ENCODE measurements at places on chromosomes 6 and 20.

- DNase-seq, result peak; percentile 12
Observed at GRCh38 chr6:151610326-151610725, 116.5 kb downstream of the CCDC170 start.

DNA sequence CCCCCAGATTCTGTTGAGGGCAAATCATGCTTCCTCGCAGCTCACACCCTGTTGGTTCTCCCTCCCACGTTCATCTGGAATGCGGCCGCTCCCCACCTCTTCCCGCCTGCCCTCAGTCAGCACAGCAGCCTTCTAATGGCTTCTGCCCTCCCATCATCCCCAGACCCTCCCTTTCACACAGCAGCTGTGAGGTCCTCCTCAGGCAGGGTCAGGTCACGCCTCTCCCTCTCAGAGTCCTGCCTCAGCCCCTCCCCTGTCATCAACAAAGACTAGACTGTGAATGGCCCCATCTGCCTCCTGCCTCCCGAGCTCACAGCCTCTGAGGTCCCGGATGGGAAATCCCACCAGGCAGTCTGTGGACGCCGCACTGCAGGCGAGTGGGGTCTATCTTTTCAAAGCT lies 7.9 kb upstream of the BHLHE23 start:
- DNase-seq, result no peak

- no peak for DNase-seq
Observed at GRCh38 chr6:35678021-35678654, 10.6 kb downstream of the FKBP5 start.

- peak; percentile 85 for DNase-seq
Observed at GRCh38 chr6:4460586-4461475, 315.4 kb upstream of the CDYL start.

- peak; percentile 62 for DNase-seq
Observed at GRCh38 chr20:10219452-10219791, 792 bp downstream of the SNAP25 start.

- peak; percentile 47 for DNase-seq
Observed at GRCh38 chr6:43129434-43130194, 41.5 kb upstream of the SRF start.

GRCh38 chr6:31715022-31715958 lies at the start of gene LY6G6D:
TSS of gene LY6G6D (plus strand) at chr6:31715348. CDS start at chr6:31715356, 8 bp downstream.
- DNase-seq, result no peak

- DNase-seq, result no peak
Observed at GRCh38 chr6:133682506-133683307, 206.2 kb upstream of the TCF21 start.

GRCh38 chr20:1368448-1369199 lies 24.2 kb downstream of the FKBP1A start:
- peak; percentile 52 for DNase-seq

DNA sequence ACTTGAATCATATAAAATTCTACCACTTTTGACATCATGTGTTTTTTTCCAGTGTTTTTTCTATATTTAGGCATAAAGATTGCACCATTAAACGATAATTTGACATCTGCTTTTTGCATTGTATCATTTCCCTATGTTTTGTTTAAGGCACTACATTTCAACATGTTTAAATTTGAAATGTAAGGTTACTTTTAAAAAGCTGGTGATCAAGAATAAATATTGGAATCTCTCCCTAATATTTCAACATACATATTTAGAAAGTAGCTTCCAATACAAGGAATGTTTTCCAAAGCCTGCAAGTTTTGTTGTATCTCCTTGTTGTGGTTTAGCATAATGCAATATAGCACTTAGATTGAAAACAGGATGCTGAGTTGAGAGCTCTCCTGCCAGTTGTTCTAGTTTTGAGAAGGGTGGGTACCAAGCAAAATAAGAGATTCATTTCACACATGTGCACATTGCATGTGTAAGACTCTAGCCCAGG lies 76.5 kb downstream of the SYNJ2 start:
- peak; percentile 60 for DNase-seq

DNA sequence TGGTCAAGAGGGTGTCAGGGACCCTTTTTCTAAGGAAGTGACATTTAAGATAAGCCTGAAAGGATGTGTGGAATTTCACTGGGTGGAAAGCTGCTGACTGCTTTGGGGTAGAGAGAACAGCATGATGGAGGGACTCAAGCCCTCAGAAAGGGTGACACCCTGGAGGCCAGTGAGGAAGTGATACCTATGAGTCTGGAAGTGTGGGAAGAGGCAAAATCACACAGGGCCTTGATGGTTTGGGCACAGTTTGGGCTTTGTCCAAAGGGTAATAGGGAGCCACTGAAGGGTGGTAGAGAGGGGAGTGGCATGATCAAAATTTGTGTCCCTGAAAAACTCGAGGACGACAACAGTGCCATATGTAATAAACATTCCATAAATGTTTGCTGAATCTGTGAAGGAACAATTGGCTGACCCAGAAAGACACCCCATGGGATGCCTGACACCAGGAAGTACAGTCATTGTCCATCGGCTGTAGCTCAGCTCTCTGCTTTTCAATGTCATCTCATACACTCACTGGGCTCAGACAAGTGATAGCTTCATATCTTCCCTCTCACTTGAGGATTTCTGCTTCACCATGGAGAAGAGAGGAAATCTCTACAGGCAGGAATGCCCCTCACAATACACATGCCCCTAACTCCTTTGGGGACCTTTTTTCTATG lies 21.3 kb downstream of the CASS4 start:
- DNase-seq, result peak; percentile 22

GRCh38 chr20:258963-259362 lies 1.4 kb downstream of the DEFB132 start:
- DNase-seq, result peak; percentile 34
